ENCODE measurements at places on chromosomes 16 and 17.

DNA sequence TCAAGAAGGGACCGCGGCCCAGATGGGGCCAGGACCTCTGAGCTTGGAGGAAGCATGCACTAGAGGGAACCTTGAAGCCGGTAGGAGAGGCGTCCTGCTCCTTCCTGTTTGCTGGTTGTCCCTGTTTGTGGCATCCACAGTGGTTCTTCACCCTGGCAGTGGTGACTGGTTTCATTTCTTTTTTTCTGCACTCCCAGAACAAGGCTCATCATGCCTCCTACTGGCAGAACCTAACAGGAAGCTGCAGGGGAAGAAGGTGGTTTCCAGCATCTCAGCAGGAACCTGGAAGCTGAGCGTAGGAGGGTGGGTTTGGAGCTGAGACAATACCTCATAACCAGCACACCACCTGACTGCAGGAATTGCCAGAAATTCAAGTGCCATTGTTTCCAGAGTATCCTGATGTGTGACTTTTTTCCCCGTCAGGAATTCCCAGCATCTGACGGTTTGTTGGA is 5.8 kb downstream of the TMEM231 start:
- no peak for DNase-seq

GRCh38 chr17:3859940-3860339 is 13.9 kb upstream of the NCBP3 start:
- no peak for DNase-seq

DNA sequence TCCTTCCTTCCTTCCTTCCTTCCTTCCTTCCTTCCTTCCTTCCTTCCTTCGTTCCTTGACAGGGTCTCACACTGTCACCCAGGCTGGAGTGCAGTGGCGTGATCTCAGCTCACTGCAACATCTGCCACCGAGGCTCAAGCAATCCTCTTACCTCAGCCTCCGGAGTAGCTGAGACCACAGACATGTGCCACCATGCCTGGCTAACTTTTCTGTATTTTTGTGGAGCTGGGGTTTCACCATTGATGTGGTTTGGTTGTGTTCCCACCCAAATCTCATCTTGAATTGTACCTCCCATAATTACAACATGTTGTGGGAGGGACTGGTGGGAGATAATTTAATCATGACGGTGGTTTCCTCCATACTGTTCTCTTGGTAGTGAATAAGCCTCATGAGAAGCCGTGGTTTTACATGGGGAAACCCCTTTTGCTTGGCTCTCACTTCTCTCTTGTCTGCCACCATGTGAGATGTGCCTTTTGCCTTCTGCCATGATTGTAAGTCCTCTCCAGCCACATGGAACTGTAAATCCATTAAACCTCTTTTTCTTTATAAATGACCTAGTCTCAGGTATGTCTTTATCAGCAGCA is 90.3 kb upstream of the MPHOSPH6 start:
- no peak for DNase-seq

GRCh38 chr17:4960279-4960922 is 7.2 kb downstream of the SPAG7 start:
- no peak for DNase-seq

GRCh38 chr16:85238233-85238647 is 126.0 kb upstream of the CIBAR2 start:
- DNase-seq = no peak

GRCh38 chr17:19546289-19547065 is 12.8 kb downstream of the SLC47A1 start:
- no peak for DNase-seq

GRCh38 chr17:17484451-17484899 is 7.7 kb downstream of the MED9 start:
- DNase-seq = no peak

GRCh38 chr16:70803319-70803718 is 2.4 kb upstream of the VAC14 start:
- no peak for DNase-seq

GRCh38 chr16:81481207-81481821 is 36.7 kb downstream of the CMIP start:
- DNase-seq = no peak

GRCh38 chr17:78268191-78268874 is 36.9 kb downstream of the TMEM235 start:
- no peak for DNase-seq

DNA sequence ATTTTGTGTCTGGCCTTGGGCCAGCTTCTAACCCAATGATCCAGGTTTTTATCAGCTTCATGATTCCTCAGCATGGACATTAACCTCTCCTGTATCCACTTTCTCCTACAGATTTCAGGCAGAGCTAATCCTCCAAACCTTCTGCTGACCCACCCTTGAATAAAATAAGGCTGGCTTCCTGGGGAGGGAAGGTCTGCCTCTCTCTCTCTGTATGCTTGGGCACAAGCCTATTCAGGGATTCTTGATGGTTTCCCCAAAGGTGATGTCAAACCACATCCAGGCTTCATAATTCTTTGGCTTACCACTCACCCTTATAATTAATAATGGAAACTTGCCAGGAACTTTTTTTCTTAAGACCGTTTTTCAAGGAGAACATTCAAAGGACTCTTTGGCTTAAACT is 240.1 kb downstream of the UTP18 start:
- no peak for DNase-seq

GRCh38 chr16:87963400-87963799 is 12.2 kb downstream of the BANP start:
- no peak for DNase-seq

DNA sequence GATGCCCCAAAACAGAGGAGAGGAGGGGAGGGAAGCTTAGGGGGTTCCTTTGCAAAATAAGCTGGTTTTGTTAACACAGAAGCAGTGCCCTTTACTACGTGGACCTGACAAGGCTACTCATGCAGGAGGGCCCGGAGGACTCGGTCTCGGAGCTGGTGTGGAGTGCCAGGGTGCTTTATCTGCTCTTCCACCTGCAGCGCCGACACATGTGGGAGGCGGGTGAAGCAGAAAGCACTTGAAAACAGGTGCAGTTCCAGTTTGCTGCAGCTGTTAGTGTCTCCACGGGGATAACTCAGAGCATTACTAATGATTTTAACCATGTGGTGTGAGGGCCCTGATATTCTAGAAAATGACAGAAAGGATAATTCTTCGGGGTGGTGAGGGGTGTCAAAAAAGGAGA is 35.0 kb upstream of the MNT start:
- DNase-seq = no peak

DNA sequence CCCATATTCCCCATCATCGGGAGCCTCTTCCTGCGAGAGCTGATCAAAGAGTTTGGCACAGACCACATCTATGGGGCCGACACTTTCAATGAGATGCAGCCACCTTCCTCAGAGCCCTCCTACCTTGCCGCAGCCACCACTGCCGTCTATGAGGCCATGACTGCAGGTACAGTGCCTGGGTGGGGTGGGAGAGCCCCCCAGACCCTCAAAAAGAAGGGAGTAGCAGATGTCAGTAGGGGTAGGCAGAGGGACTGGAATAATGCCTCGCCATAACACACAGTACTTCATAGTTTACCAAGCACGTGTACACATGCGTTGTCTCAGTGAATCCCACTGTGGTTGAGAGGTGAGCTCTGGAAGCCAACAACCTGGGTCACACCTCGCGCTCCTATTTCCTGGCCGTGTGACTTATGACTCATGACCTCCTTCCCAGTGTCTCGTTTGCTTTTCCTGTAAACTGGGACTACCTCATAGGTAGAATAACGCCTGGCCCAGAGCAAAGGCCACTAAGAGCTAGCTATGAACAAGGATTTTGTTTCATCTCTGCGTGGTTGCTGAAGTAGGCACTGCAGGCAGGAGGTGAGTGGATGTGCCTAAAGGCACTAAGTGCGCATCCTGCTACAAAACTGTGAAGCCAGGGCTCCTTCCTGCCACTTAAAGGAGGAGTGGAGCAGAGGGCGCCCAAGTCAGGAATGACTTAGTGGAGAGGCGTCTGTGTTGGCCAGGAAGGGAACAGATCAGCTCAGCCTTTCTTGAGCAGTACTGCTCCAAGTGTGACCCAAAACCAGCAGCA is 5.2 kb downstream of the NAGLU start:
- DNase-seq = no peak

GRCh38 chr17:74924250-74924948 is at the start of gene OTOP2:
TSS of gene OTOP2 (plus strand) at chr17:74924273. CDS start at chr17:74924633, 360 bp downstream.
- no peak for DNase-seq

GRCh38 chr16:77531752-77532151 is 96.9 kb upstream of the ADAMTS18 start:
- DNase-seq = no peak

GRCh38 chr16:68749432-68749831 is 12.3 kb downstream of the CDH1 start:
- DNase-seq = no peak

GRCh38 chr17:63949576-63950250 is 17.6 kb upstream of the CD79B start:
- no peak for DNase-seq

- no peak for DNase-seq
These were observed 55.1 kb upstream of the CNTNAP4 start for GRCh38 chr16:76222087-76222486.

DNA sequence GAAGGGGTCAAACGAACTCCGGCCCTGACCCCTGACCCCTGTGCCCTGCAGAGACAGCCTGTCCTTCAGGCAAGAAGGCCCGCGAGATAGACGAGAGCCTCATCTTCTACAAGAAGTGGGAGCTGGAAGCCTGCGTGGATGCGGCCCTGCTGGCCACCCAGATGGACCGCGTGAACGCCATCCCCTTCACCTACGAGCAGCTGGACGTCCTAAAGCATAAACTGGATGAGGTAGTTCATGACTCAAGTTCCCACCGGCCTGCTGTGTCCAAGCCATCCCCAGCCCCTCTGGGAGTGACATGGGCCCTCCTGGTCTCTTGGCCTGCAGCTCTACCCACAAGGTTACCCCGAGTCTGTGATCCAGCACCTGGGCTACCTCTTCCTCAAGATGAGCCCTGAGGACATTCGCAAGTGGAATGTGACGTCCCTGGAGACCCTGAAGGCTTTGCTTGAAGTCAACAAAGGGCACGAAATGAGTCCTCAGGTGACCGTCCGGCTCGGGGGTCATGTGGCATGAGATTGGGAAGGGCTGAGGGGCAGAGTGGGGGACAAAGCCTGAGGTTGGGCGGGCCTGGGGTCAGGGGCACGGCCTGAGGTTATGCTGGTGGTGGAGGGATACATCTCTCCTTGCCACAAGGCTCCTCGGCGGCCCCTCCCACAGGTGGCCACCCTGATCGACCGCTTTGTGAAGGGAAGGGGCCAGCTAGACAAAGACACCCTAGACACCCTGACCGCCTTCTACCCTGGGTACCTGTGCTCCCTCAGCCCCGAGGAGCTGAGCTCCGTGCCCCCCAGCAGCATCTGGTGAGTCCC is 5.7 kb downstream of the MSLN start:
- no peak for DNase-seq

DNA sequence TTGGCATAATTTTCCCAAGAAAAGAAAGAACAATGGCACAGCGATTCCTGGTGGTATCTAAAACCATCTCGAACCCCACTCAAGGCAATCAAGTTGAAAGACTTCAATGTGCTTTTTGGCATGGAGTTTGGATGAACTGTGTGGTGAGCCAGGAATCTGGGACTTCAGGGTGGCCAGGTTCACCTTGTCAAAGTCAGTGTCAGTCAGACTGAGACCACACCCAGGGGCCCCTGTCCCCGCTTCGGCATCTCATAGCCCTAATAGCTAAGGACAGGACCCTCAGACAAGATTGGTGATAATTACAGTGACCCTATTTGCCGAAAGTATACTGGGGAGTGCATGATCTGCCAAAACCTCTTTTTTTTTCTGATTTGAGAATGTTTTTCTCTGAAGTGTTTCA is 25.8 kb downstream of the WFDC1 start:
- DNase-seq = no peak

- no peak for DNase-seq
These were observed 29.0 kb downstream of the TRPV2 start for GRCh38 chr17:16444258-16444886.

- no peak for DNase-seq
These were observed 43.1 kb downstream of the GLG1 start for GRCh38 chr16:74563828-74564263.

DNA sequence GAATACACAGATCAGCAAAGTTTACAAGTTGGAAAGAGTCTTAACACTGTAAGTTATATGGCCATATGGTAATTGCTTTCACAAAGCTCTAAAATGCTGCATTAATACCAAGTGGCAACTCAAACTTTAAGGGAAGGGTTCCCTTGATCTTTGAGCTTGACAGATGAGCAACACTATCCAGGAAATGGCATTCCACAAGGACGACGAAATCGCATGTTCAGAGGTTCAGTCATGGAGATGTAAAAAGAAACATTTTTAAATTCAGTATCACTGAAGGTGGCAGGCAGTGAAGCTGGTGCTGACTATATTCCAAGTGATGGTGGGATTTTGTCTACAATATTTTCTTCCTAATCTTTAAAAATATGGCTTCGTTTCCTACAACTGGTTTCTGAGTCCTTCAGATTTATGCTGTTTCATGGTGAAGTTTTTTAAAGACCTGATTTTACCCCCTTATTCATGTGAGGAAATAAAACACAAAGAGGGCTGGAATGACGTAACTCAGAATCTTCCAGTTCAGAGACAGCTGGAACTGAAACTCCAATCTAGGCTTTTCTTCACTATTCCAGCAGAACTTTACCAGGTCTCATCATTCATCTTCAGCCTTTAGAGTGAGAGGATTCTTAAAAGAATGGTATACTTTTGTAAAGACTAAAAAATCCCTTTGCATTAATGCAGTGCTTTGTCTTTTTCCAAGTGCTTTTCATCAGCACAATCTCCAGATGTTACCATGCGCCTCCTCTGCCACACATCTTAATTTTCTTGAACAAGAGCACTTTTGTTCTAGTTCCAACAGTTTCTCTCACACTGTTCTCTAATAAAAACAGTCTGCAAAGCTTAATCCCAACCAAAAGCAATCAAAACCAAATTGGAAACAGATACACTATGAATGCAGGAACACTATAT is 20.2 kb downstream of the CHCT1 start:
- DNase-seq = no peak

- DNase-seq = no peak
These were observed 19.0 kb downstream of the CENPX start for GRCh38 chr17:82003411-82004381.

DNA sequence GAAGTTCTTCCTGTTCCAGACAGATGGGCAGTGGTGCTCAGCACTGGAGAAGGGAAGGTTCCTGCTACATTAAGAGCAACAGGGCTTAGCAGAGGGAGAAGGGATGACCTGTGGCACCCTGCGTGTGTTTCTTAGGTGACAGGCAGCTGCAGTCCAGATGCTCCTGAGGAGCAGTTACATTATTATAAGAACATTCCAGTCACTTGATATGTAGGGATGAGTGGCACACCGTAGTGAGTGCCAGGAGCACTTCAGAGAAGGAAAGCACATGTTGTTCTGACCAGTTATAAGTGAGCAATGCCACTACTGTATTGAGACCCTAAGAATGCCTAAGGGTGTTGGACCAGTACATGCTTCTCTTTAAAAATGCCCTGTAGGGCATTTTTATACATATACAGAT is 39.9 kb upstream of the MRC2 start:
- no peak for DNase-seq

- no peak for DNase-seq
These were observed 72.7 kb downstream of the N4BP1 start for GRCh38 chr16:48537275-48537674.

DNA sequence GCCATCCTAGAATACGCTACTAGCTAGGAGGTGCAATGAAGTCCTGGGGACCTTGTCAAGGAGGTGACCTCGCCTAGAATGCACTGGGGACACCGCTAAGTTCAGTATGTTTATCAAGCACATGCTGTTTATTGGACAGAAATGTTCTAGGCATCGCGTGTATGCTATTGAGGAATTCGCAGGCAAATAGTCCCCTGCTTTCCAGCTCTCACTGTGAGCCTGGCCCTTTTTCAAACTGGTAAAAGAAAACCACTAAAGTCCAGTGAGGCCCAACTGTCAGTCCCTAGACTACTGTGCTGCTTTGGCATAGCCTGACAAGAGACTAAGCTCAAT is 1.2 kb upstream of the FAM222B start:
- DNase-seq = no peak

GRCh38 chr16:8869212-8869987 is 594 bp upstream of the CARHSP1 start:
- no peak for DNase-seq
